CD4-positive, alpha-beta T cell treated with Interleukin-2 at 100 ng/mL for 4 hours (primary cell): ENCODE measurements at places on chromosomes 3 and 15.

DNA sequence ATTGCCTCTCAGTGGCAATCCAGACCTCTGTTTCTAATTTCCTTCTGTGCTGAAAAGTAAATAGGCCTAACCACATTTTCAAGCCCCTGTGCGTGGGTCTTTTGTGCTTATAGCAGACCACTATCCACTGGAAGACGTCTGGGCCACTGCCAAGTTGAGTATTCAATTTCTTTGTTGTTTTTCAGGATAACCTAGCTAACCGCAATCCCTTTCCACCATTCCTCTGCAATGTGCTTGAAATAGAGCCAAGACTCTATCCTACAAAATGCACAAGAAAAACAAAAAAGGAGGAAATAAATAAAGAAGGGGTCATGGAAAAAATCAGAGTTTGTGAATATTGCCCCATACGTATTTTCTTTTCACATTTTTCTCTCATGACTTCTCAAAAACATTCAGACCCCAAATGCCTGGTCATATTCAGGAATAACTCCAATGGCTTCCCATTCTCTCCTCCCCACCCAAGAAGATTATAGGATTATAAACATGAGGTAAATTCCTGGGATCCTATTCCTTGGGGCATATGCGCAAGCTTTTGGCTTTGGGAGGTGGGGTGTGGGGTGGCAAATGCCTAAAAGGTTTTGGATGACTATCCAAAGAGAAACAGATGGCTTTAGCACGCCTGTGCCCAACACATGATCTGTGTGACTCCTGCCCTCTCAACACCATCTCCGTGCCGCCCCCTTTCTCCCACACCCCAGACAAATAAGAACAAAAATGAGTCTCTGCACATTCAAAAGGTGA lies 217.9 kb upstream of the THBS1 start:
- DNase-seq = no peak

DNA sequence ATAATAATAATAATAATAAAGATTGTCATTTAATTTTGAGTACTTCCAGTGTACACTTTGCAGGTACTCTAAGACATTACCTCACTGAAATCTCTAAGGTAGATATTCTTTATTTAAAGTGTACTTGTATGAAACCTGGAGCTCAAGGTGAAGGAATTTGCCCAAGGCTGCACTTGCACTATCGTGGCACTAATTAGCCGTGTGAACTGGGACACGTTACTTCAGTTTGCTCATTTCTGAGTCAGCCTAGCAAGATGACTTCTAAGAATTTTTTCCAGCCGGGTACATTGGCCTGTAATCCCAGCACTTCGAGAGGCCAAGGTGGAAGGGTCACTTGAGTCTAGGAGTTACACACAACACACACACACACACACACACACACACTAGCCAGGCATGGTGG lies 33.5 kb downstream of the MLH1 start:
- DNase-seq = no peak

DNA sequence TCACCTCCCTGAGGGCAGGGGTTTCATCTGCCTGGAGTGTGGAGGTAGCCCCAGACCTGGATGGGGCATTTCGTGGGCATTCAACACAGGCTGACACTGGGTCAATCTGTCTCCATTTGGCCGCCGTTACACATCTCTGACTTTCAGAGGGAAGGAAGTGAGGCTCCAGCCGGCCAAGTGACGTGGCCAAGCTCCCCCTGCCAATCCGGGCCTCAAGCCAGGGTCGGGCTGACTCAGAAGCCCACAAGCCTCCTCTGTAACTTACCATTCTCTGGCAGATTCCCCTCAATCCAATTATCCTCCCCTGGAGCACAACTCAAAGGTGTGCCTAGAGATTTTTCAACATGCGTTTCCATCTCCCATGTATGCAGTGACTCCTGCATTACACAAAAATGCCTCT lies 227.6 kb downstream of the KLF13 start:
- DNase-seq = no peak

GRCh38 chr15:62624547-62625378 lies 417.8 kb upstream of the TPM1 start:
- DNase-seq = no peak

DNA sequence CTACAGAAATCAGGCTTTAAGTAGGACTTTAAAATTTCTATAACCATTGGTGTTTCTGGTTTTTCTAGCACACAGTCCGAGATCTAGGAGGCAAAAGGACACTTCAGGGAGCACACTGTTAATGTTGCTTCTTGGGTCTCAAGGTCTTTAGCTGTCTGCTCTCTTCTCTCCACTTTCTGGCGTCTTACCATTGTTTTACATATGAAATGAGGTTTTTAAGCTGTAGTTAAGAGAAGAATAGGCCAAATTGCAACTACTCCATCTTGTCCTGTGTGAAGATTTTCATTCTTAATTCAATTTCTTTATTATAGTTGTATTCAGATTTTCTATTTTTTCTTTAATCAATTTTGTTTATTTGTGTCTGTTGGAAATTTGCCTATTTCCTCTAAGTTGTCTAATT lies 151.4 kb downstream of the WNT7A start:
- no peak for DNase-seq
